SK-N-SH (cell line): ENCODE measurements at places on chromosomes 13 and 19.

DNA sequence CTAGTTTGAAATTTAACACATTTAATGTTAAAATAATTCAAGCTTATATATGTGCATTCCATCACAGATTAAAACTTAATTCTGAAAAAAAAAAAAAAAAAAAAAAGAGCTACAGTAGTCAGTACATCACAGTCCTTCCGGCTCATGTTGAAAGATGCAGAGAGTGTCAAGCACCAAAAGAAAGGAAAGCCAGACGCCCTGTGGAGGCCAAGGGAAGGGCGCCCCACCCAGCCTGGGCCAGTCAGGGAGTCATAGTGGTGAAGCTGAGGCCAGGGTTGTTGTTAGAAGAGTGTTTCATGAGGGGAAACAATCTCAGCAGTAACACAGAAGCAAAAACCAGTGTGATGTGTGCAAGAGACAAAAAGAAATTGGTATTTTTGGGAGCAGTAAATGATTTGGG is 375.3 kb downstream of the MTUS2 start:
- no peak for DNase-seq

- DNase-seq = no peak
Observed at GRCh38 chr13:47990920-47991466, 10.1 kb downstream of the SUCLA2 start.

GRCh38 chr13:76903544-76904162 is 17.4 kb upstream of the KCTD12 start:
- DNase-seq = peak; percentile 73

GRCh38 chr13:114038211-114038613 is 64.3 kb upstream of the C13orf46 start:
- no peak for DNase-seq

DNA sequence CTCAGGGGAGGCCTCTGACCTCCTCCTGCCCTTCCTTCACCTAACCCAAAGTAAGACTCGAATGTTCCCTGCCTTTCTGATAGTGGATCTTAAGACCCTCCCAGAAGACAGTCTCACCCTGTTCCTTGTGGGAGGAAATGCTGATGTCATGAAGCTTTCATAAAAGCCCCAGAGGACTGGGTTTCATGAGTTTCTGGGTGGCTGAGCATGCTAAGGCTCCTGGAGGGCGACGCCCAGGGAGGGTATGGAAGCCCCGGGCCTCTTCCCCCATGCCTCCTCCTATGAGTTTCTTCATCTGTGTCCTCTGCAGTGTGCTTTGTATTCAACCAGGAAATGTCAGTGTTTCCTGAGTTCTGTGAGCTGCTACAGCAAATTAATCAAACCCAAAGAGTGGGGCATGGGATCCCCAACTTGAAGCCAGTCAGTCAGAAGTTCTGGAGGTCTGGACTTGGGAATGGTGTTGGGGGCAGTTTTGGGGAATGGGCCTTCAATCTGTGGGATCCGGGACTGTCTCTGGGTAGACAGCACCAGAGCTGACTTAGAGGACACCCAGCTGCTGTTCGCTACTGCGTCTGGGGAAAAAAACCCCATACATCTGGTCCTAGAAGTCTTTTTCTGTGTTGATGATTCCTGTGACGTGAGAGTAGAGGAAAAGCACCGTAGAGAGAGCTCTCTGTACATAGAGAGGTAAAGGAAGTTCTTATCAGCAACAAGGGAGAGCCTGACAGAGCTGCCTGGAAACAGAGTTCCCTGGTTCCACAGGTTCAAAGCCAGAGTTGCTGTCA is 2.0 kb upstream of the LILRB2 start:
- no peak for DNase-seq

DNA sequence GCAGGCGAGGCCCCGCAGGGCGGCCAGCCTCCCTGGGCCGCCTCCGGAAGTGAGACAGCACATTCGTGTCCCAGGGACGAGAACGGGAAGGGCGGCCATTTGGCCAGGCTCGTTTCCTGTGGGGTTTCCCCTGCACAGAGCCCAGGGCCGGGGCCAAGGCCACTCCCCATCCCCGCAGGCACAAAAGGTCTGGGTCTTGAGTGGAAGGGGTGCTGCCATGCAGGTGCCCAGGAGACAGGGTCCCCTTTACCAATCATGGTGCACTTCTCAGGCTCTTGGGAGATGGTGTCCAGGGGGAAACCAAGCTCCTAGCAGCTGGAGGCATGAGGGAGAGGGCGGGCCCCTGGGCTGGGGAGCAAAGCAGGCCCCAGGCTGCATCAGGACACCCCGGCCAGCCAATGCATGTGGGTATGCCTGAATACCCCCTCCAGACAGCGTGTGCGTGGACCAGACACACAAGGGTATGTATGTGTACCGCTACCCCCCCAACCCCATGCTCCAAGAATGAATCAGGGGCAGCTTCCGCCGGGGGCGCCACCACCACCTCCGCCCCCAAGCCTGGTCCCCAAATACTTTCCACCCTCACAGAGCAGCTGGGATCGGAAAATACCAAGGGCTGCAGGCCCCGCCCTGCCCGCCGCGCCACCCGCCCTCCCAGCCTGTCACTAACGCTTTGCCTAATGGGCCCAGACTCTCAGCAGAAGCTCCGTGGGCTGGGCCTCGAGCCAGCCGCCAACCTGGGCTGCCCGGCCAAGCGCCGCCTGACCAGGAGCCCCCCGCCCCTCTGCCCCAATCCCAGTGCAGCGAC is 37.6 kb upstream of the NANOS3 start:
- DNase-seq = peak; percentile 91

DNA sequence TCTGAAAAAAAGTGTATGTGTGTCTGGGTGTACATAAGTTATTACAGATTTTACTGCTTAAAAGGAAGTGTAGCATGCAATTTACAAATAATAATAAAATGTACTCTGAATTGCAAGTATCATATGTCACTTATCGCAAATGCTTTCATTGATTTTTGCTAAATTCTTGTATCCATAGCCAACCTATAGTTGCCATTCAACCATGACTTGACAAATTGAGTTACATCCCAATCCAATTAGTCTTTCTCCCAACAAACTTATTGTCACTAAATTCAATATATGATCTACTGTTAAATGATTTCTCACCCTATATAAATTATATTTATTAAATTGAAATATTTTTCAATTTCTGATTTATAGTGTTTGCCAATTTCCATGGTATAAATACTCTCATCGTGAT is 17.3 kb upstream of the SUPT20H start:
- no peak for DNase-seq

DNA sequence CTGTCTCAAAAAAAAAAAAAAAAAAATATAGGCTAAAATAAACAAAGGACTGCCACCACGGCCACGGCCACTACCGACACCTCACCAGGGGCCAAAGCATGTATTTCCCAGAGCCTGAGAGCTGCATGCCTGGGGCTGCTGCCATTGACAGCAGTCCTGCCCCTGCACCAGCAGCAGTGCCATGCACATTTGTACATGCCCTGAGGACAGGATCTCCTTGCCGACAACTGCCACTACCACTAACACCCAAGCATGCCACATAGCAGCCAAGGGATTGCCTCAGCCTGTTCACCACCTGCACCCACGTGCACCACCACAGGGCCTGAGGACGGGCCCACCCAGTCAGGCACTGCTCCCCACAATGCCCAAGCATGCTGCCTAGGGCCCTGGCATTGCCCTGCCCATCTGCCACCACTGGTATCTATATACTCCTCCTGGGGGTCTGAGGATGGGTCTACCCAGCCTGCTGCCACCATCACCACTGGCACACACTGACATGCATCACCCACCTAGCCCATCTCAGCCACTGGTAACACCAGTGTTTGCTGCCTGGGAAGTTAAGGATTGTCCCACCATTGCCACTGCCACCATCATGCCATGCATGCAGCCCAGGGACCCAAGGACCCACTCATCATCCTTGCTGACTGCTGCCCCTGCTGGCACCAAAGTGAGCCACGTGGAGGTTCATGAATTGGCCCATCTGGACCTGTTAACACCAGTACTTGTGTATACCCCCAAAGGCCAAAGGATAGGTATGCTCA is 10.6 kb upstream of the NUP62 start:
- no peak for DNase-seq

GRCh38 chr13:79405501-79405830 is 589 bp downstream of the RBM26 start:
- DNase-seq = no peak

- no peak for DNase-seq
Observed at GRCh38 chr19:14408491-14409145, 10.5 kb downstream of the DDX39A start.

DNA sequence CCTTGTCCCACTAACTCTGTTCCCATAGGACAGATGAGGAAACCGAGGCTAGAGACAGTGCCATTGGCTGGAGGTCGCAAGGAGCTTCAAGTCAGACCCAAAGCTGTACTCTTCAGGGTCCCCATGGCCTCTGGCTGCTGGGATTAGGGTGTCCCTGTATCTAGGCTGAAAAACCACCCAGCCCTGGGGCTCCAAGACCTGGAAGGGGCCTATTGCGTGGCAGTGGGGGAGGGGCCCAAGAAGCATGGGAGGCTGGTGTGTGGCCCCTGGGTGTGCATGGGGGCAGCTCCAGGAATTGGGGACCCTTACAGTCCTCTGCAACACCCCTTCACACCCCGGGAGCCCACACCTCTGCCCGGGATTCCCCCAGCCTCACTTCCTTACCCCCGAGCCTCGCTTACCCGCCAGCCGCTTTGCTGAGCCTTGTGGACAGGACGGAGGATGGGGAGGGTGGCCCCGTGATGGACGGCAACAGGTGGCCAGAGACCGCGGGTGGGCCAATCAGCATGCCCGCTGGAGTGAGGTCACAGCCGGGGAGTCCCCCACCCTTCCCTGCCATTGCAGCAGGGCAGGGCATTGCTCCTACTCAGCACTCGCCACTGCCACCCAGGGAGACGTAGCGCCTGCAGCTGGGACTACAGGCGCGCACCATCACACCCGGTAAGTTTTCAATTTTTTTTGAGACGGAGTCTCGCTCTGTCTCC is at the start of gene JSRP1:
TSS of gene JSRP1 (minus strand) at position 436 of the 704 bp plus-strand sequence. CDS start 1,103 bp downstream, outside the sequence.
- peak; percentile 94 for DNase-seq

DNA sequence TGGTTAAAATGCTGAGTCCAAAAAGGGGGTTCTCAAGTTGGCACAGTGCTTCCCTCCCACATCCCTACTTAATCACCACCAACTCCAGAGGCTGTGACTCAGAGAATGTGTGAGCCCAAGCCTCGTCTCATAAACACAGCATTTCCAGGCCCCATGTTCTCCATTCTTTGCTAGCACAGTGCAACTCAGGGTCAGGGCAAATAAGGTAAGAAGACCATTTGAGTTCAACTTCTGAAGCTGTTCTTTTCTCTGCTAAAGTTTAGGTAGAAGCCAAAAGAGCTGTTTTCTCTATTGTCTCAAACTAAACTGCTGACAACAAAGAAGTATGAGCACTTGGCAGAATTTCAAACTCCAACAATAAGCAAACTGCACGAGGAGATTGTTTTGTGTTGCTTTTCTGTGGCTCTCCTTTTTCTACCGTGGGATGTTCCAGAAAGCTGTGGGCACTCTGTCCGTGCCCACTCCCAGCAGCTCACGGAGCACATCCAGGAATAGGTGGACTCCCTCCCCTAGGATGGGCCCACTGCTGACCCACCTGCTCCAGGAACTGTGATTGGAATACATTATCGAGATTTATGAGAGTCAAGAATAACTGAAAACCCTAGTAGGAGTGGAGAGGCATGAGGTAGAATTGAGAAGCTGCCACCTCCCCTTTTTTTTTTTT is 494.3 kb downstream of the COG6 start:
- no peak for DNase-seq

DNA sequence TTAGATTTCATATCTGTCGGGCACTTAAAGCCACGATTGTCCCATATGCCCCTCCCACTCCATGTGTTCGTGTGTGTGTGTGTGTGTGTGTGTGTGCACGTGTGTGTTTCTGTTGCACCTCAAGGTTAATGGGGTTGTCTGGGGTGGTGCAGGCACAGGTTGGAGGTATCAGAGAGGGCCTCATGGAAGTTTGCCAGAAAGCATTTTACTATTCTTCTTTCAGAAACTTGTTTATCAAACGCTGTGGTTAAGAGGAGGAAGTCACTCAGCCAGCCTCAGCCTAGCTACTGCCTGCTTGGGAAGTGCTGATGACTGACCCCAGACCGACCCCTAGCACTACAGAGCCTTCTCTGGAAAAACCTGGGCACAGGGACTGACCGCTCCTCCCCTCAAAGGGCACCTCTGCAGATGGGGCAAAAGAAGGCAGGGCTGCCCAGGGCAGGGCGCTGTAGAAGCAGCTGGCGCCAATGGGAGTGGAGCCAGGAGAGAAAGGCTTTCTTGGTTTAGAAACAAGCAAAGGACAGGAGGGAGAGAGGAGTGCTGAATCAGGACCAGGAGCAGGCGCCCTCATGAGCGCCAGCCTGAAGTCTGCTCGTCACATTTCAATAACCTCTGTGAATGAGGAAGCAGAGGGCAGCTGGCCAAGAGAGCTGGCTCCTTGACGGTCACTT is 3.9 kb downstream of the SIAH3 start:
- DNase-seq = no peak

GRCh38 chr13:101289764-101290163 is 126.5 kb downstream of the NALCN start:
- peak; percentile 79 for DNase-seq

DNA sequence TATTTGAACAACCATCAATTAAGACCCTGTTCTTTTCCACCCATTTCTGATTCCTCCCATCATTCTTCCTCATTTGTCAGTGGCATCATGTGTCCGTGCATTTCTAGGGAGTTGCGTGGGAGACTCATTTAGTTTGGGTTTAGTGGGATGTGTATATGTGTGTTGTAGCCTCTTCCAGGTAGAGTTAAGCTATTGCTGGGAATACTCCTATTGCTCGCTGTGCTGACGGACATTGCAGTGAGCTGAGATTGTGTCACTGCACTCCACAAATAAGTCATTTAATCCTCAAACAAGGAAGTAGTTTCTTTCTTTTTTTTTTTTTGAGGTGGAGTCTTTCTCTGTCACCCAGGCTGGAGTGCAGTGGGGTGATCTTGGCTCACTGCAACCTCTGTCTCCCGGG is 42.2 kb upstream of the RCBTB2 start:
- DNase-seq = no peak

GRCh38 chr19:1025960-1026782 is at the start of gene CNN2:
Gene CNN2 (plus strand): TSS chr19:1026608. CDS start chr19:1026662, 54 bp downstream.
- peak; percentile 87 for DNase-seq

DNA sequence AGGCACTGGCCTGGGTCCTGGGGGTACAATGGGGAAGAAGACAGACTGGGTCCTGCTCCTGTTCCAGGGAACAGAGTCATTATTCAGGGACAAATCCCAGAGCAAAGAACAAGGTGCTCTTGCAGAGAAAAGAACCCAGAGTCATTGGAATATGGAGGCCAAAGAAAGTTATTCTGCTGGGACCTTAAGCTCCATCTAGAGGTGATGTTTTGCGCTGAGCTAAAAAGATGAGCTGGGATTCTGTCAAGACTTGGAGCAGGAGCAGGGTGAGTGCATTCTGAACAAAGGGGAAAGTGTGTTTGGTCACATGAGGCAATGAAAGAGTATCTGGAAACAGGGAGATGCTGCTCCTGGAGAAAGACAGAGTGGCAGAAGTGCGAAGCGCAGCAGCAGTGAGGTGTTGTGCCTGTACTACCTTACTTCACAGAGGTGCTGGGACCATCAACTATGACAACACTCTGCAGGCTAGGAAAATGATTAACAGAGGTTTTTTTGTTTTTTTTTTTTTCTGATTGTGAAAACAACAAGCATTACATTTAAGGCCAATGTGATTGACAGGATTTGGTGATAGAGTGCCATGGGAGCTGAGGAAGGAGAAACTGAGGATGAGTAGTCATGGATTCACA is 95.3 kb upstream of the TNFSF11 start:
- DNase-seq = peak; percentile 11

GRCh38 chr13:41859565-41859964 is 101.3 kb downstream of the VWA8 start:
- DNase-seq = no peak
